ENCODE measurements at places on chromosomes 1 and 21. TPM values are rescaled to one million over a fixed set of nuclear protein-coding genes. Genes with fewer than 3 reads are reported as not detected.

- H3K36me3 ChIP-seq, result no peaks in the 10 kb centered on the region
- peaks cover 34% of the 10 kb centered on the region for H3K27me3 ChIP-seq
- H3K27ac ChIP-seq, result peak overlapping the region; percentile 19
- H3K4me3 ChIP-seq, result peak overlapping the region; percentile 14
Observed at GRCh38 chr1:228463559-228464455, 23.4 kb upstream of the RNF187 start.

- DNase-seq, result no peak
- no peaks in the 10 kb centered on the region for H3K4me1 ChIP-seq
- H3K36me3 ChIP-seq, result no peaks in the 10 kb centered on the region
- no peak overlapping the region for H3K27ac ChIP-seq
- H3K27me3 ChIP-seq, result no peaks in the 10 kb centered on the region
- H3K4me3 ChIP-seq, result no peak overlapping the region
Observed at GRCh38 chr1:232477728-232478127, 152.2 kb downstream of the SIPA1L2 start.

GRCh38 chr1:78035121-78035520 is 10.6 kb upstream of the GIPC2 start:
- no peaks in the 10 kb centered on the region for H3K36me3 ChIP-seq
- no peak overlapping the region for H3K4me3 ChIP-seq
- no peak overlapping the region for H3K27ac ChIP-seq
- H3K4me1 ChIP-seq, result no peaks in the 10 kb centered on the region
- no peak for DNase-seq

- no peaks in the 10 kb centered on the region for H3K4me1 ChIP-seq
- no peak for DNase-seq
- H3K27me3 ChIP-seq, result no peaks in the 10 kb centered on the region
- no peak overlapping the region for H3K4me3 ChIP-seq
Observed at GRCh38 chr1:11813021-11813420, 7.0 kb downstream of the CLCN6 start.

DNA sequence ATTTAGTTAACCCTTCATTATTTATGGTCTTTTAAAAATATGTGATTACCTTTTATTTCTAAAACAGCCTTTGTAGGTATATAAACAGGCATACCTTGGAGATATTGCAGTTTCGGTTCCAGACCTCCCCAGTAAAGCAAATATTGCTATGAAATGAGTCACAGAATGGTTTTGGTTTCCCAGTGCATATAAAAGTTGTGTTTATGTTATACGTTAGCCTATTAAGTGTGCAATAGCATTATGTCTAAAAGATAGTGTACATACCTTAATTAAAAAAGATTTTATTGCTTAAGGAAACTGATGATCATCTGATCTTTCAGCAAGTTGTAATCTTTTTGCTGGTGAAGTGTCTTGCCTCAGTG is 44.1 kb downstream of the XCL2 start:
- no peak overlapping the region for H3K4me3 ChIP-seq
- peak overlapping the region; percentile 46 for H3K27ac ChIP-seq
- peaks cover 14% of the 10 kb centered on the region for H3K4me1 ChIP-seq
- no peaks in the 10 kb centered on the region for H3K36me3 ChIP-seq
- no peaks in the 10 kb centered on the region for H3K27me3 ChIP-seq
- no peak for DNase-seq

DNAJC28 gene
- 1.2 TPM for total RNA-seq

Measured in colonic mucosa (tissue), 4 donors.